Activated effector memory CD4-positive, alpha-beta T cell treated with Interleukin-2 at 50 U/mL for 16 hours (primary cell): ENCODE measurements at places on chromosomes 6 and 20.

- DNase-seq, result no peak
These were observed 130.0 kb upstream of the ARG1 start for GRCh38 chr6:131443014-131443413.

DNA sequence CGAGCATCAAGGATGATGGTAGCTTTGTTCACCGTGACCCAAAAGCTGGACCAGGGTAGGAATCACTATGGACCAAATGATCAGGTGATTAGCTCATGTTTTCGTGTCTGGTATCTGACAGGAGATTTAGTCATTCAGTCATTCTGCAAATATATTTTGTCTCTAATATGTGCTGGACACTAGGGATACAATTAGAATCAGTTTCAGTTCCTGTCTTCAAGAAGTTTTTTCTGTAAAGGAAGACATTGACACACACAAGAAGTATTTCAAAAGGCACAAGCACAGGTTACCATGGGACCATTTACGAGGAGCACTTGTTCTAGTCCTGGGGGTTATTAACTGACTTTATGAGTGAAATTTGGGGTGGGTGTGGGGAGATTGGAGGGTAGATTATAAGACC lies 244.9 kb downstream of the HIVEP2 start:
- no peak for DNase-seq

- no peak for DNase-seq
These were observed 8.2 kb downstream of the SENP6 start for GRCh38 chr6:75609639-75610590.

DNA sequence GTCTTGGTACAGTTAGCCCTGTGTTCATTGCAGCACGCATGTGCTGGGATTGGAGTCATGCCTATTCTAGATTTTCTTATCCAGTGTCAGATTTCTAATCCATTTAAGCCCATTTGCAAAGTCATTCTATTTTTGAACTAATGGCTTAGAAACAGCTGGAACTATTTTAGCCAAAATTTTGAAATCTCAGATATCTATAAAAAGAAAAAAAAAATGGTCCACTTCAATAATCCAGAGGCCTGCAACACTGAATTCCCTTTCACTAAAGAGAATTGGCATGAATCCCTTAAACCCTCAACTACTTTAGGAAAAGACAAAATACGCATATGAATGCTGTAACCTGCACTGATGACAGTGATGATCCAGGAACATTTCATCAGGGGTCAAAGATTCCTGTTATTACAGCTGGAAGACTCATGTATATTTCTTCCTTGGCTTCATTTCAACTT lies 1.5 kb downstream of the COL21A1 start:
- DNase-seq, result no peak

- DNase-seq, result no peak
These were observed 14.0 kb downstream of the GMDS start for GRCh38 chr6:2231438-2231837.

DNA sequence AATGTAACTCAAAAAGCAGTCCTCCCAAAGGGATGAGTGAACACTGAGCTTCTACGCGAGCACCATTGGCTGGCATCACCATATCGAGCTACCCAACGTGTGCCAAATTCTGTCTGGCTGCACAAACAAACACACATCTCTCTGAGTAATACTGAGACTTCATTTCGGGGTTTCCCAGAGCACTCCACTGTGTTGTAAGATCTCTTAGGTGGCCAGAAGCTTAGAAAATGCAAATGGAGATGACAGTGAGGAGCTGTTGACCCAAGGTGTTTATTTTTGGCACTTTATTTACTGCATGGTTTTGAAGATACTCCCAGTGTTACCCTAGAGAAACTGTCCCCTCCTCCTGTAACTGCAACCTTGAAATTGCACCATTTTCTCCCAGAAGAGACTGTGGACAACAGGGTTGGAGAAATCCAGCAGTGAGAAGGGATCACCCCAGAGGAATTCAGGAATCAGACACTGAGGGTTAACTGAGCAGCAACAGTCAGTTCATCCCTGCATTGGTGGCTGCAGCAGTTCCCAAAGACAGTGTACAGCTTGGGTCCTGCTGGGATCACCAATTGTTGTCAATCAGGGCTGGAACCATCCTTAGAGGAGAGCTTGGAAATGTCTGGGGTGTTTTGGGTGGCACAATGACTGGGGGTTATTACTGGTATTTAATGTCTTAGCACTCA lies 1.0 kb upstream of the RIPOR2 start:
- DNase-seq, result peak; percentile 47

- no peak for DNase-seq
These were observed 59.5 kb downstream of the NINL start for GRCh38 chr20:25525867-25526266.

- no peak for DNase-seq
These were observed 31.5 kb downstream of the PDE7B start for GRCh38 chr6:135883045-135883444.

GRCh38 chr6:82979657-82980056 lies 86.0 kb downstream of the UBE3D start:
- no peak for DNase-seq

- no peak for DNase-seq
These were observed 1.3 kb upstream of the TAB2 start for GRCh38 chr6:149316108-149316727.

DNA sequence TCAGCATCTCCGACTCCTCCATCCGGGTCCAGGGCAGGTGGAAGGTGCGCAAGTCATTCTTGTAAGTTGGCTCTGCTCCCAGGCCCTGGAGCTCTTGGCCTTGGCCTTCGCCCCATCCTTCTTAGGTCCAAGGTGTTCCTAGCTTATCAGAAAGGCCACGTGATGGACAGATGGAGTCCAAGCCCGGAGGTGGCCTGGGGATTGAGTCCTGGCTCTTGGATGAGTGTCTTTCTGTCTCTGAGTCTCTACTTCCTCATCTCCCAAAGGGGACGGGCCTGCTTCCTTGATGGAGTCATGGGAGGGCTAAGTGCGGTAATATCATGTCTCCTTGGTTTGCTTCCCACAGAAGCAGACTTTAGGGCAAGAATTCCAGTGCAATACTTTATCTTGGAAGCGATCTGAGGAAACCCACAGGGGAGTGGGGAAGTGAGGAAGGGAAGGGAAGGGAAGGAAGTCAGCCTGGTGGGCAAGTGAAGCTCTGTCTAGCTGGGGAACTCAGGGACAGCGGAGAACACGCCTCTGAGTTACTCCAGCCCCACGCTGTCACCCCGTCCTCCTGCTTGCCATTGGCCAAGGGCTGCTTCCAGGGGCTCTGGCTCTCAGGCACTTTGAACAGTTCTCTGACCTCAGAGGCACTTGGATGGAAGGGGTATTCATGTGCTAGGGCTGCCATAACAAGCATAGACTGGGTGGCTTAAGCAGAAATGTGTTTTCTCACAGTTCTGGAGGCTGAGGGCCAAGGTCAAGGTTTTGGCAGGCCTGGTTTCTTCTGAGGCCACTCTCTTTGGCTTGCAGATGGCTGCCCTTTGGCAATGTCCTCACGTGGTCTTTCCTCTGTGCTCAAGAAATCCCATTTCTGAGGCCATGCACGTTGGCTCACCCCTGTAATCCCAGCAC lies 4.8 kb downstream of the LBP start:
- no peak for DNase-seq

- DNase-seq, result no peak
These were observed 1.2 kb downstream of the PAK5 start for GRCh38 chr20:9837634-9838033.

DNA sequence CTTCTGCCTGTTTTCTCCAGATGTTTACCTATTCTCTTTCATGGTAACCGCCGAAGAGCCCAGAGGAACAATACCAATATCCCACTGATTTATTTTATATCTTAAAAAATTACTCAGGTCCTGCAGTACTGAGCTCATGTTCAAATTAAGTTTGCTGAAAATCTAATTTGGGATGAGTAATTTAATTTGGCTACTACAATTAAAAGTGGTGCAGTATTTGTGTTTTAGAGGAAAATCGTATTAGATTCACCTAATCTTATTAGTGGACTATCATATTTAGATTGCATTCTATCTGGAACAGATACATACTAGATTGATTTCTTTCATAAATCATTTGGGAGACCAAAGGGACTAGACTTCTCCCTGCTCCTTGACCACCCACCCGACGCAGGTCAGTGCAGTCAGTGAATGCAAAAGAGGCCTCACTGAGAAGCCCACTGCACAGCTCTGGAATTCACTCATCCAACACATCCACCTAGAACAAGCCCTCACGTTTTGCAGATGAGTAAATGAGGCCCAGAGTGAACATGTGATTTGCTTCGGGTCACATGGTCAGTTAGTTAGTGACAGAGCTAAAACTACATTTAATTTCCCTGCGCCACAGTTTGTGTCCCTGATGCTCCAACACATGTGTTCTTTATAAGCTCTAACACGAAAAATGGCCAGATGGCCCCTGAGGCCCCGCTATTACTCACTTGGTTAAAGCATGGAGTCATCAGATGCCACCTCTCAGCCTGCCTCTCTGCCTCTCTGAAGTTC lies 101.8 kb downstream of the TRERF1 start:
- DNase-seq, result no peak

DNA sequence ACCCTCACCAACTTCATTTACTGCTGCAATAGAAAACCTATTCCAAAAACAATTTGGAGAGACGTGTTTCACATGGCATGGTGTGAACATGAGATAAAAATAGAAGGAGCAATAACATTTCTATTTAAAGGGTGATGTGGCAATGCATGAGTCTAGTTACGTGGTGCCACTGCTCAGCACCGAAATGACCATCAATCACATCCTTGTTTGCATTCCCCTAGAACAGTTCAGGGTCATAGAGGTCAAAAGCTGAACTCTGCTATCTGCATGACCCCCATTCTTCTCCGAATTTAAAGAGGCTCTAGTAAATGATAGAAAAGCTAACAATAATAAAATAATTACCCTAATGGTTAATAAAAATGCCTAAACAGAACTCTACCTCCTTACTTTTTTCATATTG lies 29.5 kb downstream of the ROS1 start:
- no peak for DNase-seq

DNA sequence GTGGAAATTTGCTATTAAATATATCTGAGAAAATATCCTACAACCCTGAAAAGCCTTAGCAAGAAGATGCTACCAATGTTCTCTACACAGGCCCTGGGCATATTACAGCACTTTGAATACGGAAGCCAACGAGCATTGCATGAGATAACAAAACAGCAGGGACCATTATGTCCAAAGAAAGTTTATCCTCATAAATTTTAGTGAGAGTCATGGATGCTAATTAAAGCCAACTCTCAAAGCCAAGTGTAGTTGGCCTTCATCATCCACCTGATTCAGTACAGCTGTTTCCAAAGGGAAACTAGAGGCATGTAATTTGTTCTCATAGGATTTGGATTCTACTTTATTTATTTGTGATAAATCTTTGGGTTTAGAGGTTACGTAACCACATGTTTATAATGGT lies 564.8 kb downstream of the RFPL4B start:
- DNase-seq, result no peak

- no peak for DNase-seq
These were observed 107.6 kb downstream of the SLC24A3 start for GRCh38 chr20:19320005-19320404.

GRCh38 chr6:111686932-111687266 lies 81.2 kb upstream of the TRAF3IP2 start:
- no peak for DNase-seq

GRCh38 chr20:20237093-20237959 lies 130.6 kb upstream of the INSM1 start:
- DNase-seq, result no peak

GRCh38 chr20:24450624-24451376 lies 18.6 kb upstream of the SYNDIG1 start:
- DNase-seq, result no peak

GRCh38 chr6:72418495-72418894 lies 203.4 kb upstream of the KCNQ5 start:
- DNase-seq, result no peak

GRCh38 chr20:18172379-18172778 lies 34.7 kb downstream of the KAT14 start:
- DNase-seq, result no peak

DNA sequence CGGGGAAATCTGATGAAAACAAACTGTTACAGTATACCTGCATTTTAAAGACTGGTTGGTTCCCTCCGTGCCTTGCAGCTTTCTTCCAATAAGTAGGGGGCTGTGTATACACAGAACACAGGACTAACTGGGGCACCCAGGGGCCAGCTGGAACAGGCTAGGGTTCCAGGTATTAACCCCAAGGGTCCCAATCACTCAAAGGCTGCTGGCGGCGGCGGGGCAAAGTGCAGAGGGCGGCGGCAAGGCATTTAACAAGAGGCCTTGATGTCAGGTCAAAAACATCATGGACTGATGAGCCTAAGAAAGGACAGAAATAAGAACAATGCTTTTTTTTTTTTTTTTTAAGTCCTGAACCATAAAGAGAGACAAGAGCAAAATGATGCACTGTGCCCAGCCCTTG lies 2.5 kb downstream of the PMEPA1 start:
- DNase-seq, result no peak
